KG1 (cell line): ENCODE measurements at places on chromosomes 16 and 17.
A peak's percentile ranks its signal among the peaks of the same experiment; 100 is the strongest.

DNA sequence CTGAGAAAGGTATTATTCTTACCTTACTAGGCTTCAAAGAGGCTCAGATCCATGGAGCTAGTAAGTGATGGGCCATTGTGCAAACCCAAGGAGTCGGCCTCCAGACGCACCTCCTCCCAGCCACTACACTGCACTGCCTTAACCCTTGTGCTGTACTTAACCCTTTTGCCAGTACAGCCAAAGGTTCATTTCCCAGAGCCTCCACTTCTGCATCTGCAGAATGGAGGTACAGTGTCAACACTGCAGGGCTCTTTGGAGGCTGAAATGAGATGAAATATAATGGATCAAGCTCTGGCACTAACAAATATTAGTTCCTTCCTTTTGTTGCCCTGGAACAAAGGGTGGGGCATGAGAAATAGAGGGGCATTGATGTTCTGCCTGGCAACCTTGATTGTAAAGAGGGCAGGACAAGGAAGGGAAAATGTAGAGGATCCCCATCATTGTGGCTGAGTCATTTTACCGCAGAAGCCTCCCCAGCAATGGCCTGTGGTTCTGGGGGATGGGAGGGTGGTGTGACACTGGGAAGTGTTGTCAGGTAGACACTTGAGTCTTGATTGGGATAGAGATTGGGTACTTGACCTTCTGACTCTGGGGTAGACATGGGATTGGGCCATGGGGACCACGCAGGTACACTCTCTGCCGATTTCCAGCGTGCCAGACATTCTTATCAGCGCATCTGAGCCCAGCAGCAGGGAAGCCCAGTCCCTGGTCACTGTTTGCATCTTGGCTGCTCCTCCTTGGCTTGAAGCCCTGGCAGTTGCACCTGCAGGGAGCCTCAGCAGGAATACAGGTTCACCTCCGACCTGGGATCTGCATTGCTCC is 84.0 kb downstream of the MSI2 start:
- DNase-seq = no peak

- no peak for DNase-seq
These were observed 26.8 kb upstream of the CBFA2T3 start for GRCh38 chr16:89003831-89004208.

- DNase-seq = no peak
These were observed 76.0 kb downstream of the CHD9NB start for GRCh38 chr16:52976539-52977167.

- DNase-seq = no peak
These were observed 86.7 kb upstream of the ATP2A3 start for GRCh38 chr17:4050971-4051370.

DNA sequence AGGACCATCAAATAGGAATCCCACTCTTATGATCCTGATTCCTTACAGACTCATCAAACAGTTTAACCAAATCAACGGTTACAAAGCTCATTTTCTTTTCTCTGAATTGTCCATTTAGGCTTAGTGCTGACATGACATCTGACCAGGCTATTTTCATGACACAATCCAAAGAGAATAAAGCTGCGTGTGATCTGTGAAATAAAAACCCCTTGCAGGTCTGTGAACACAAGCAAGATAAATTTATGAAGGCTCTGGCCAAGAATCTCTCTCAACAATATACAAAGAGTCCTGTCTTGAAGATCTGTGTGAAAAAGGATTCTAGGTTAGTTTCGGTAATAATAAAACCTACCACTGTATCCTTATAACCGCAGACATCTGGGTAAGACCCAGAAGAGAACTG is 22.0 kb downstream of the COG1 start:
- DNase-seq = no peak

DNA sequence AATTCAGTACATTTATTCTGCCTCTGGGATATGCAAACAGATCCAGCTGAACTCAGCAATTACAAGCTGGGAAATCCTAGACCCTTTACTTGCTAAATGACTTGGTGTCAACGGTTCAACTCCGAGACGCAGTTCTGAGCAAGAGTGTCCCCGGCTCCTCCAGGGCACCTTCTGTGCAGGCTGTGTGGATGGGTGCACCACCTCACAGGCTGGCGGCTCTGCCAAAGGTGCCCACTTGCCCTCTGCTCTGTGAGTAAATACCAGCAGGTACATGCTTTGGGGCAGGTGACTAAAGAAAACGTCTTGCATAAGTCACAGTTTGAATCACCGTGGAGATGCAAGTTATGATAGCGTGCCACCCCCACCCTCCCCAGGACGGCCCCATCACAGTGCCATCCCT is 23.3 kb downstream of the MAP1LC3B start:
- DNase-seq = no peak

DNA sequence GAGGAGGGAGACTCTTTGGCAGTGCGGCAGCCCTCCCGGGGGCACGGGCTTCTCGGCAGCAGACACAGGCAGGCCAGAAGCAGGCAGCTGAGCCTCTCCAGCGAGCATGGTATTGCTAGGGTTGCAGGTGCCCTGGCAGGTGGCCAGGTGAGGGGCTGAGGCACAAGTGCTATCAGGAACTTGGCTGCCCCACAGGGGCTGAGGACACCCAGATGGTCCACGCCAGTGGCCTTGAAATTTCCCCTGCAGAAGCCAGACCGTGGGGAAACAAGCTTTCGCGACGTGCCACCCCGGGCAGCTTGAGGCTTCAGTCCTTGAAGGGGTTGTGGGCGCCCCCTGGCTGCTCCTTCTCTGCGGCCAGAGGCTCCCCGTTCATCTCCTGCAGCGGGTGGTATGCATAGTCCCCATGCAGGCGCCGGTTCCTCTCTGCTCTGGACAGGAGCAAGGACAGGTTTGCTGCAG is 8.5 kb downstream of the NAGPA start:
- no peak for DNase-seq

DNA sequence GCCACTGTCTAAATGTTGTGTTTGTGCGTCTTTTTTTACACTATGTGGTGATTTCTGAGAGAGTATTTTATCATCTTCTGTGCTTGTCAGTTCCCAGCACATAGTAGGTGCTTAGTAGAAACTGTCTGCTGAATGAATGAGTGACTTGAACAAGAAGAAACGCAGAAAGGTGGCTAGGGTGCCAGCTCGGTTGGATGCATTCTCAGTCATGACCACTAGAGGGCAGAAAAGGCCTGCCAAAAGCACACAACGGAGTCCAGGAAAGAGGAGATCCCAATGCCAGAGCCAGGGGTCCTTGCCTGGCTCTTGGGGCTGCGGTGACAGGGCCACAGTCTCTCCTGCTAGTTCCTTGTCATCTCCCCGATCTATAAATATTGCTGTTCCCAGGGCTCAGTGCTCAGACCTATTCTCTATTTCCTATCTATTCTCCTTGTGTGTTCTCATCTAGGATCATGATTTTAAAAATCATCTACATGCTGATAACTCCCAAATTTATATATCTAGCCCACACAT is 57.3 kb upstream of the CCL1 start:
- DNase-seq = peak; percentile 35

DNA sequence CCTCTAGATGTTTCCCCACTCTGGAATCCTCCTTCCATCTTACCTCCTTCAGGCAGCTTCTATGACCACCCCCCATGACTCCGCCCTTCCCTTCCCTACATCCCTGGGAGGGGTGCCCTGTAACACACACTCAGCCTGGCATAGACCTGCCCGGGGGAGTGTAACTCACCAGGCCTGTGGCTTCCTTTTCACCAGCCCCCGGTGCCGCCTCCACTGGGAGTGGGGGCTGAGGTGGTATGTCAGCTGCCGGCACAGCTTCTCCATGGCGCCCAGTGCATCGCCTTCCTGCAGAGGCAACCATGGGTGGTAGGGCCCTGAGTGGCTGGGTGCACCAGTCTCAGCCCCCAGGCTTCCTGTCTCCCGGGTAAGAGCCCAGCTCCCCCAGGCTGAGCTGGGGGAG is 32.3 kb downstream of the TRPV2 start:
- no peak for DNase-seq

- no peak for DNase-seq
These were observed 317.4 kb upstream of the TNRC6C start for GRCh38 chr17:77640916-77641605.

DNA sequence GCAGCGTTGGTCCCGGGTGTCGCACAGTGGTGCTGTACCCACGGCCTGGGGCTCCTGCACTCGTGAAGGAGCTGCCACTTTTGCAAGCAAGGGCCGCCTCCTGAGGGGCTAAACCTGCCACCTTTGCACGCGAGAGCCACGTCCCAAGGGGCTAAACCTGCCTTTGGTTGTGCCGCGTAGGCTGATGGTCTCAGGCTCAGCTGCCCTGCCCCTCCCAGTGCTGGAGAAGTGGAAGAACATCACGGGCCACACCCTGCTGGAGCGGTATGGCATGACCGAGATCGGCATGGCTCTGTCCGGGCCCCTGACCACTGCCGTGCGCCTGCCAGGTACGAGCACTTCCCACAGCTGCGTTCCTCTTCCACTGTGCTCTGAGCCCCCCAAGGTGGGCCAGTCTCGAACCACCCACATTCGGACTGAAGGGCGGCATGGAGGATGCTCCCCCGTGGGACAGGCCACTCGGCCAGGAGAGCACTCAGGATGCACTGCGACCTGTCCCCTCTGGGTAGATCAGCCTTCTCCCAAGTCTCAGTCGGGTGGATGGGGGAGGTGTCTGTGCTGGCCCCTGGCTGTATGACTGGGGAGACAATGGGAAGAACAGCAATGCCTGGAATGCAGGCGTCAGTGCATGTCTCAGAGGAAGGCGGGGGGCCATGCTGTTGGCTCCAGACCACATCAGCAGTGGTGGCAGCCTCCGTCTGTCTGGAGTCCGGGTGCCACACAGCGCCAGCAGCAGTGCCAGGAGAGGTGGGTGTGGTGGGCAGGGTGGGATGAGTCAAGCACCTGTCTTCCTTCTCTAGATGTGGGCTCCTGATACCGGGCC is 20.7 kb downstream of the ACSF3 start:
- no peak for DNase-seq

- no peak for DNase-seq
These were observed 63.7 kb upstream of the ABCC11 start for GRCh38 chr16:48310908-48311641.

- DNase-seq = no peak
These were observed 8.6 kb upstream of the SKAP1 start for GRCh38 chr17:48438516-48439061.

- DNase-seq = no peak
These were observed 21.4 kb downstream of the FLYWCH1 start for GRCh38 chr16:2933136-2933535.

DNA sequence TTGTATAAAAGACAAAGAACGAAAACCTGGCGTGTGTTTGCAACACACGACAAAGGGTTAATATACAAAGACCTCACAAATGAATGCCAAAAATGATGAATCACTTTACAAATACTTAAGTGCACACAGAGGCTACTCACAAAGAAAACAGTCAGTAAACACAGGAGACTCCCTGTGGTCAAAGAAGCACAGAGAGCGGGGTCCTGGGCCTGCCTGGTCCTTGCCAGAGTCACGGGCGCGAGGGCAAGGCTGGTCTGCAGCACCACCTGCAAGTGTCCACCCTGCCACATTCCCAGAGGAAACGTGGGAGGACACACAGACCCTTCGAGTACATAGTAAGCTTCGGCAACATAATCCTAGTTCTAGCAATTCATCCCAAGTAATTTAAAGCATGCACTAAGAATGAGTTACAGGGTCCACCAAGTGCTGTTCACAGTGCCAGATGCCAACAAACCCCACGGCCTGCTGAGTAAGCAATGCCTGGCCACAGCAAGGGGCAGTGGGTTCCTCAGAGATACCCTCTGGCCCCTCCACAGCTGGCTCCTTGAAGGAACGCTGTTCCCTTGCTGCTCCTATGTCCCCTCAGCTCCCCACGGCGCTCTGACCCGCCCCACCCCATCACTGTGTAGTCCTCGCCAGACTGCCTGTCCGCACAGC is 24.6 kb upstream of the FAAP100 start:
- no peak for DNase-seq

- DNase-seq = no peak
These were observed 206.5 kb downstream of the ABCC12 start for GRCh38 chr16:47949276-47949675.

GRCh38 chr17:63538693-63539595 is 11.3 kb upstream of the DCAF7 start:
- DNase-seq = no peak

- no peak for DNase-seq
These were observed 142.0 kb upstream of the CCL2 start for GRCh38 chr17:34113089-34113488.

- DNase-seq = no peak
These were observed 1.8 kb upstream of the TMEM98 start for GRCh38 chr17:32926183-32926582.

DNA sequence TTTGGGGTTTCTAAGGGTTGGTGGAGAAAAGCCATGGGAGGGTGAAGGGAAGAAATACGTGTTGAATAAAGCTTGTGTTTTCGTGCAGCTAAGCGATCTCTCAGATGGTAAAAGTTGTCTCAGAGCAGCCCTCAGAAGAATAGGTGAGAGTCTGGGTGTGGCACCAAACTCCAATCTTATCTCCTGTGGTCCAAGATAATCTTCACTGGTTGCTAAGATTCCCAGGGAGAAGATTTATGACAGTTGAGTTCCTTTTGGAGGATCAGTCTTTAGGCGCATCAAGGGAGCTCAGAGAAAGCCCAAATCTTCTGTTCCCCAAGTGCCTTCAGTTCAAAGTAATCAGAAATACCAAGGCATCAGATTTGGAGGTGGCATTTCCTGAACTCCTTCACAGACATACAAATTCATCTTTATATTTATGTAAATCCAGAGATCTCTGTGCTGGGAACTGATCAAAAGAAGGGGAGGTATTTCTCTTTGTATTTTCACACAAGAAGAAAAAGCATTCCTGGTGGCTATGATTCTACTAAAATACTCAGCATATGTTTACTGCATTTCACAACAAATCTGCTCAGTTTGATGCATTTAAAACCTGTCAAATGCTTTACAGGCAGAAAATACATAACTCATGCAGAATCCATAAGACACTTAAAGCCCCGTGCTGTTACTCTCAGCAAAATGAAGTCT is 102.9 kb downstream of the ABCC12 start:
- no peak for DNase-seq

- DNase-seq = no peak
These were observed 13.8 kb upstream of the CTCF start for GRCh38 chr16:67548265-67549126.

DNA sequence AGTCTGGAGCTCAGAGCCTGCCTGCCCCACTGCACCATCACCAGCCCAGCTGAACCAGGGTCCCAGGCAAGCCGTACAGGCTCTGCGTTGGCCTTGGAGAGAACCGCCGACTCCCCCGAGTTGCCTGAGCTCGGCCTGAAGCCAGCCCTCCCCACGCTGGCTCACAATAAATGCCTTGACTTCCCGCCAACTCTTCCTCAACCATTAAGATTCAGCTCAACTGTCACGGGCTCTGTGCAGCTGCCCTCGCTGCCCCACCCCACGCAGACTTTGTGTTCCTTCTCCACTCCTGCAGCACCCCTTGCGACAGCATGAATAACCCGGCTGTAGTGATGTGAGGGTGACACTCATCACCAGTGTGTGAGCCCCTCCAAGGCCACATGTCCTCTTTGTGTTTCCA is 4.8 kb upstream of the QPRT start:
- no peak for DNase-seq

- no peak for DNase-seq
These were observed 116.4 kb upstream of the RCVRN start for GRCh38 chr17:10021272-10021984.
